ENCODE measurements at places on chromosomes 2 and 18.

GRCh38 chr2:239154971-239155805, 245.6 kb downstream of the HDAC4 start:
- peak; percentile 72 for DNase-seq

DNA sequence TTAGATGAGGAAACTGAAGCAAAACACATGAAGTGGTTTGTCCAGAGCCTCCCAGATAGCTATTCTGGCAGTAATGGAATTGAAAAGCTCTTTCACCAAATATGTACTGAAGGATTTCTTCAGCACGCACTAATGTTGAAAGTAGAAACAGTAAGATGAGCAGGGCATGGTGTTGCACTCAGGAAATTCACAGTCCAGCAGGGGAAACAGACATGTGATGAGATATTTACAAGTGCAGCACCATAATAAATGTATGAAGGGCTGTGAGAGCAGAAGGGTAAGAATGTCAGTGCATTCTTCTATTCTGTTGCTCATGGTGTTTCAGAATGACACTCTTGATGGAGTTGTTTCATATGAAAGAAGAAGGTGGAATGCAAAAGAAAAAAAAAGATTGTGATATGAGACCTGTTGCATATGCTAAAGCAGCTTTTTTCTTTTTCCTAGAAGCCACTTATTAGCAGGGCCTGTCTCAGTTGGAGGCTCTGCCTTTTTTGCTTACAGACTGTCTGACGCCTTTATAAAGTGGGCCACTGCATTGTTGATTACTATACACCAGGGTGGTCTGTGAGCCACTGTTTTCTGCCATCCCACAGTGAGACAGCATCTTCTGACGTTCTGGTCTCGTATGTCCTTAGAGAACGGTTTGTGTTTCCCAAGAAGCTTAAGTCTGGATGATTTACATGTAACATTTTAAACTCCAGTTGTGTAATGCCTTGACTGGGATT, 516.9 kb downstream of the ARHGAP15 start:
- DNase-seq, result no peak

DNA sequence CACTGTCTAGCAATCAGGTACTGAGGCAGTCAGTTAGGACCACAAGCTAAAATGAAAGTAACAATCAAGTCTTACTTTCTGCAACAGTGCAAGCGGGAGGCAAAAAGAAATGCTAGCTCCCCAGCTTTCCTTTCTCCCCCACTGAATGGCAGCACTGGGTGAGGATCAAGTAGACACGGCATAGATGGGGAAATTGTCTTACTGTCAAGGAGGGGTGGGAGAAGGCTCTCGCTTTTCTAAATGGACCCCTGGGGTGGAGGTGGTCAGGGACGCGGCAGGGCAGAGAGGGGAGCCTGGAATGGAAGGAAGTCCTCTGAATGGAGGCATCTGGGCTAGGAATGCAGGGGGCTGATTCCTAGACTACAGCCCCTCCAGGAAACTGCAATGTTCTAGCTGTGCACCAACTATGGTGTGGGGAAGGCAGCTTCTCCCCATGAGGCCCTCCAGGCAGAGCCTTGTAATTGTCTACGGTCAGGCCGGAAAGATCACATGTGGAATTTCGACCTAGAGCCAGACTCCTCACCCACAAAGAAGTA, 24.3 kb downstream of the METTL8 start:
- no peak for DNase-seq

DNA sequence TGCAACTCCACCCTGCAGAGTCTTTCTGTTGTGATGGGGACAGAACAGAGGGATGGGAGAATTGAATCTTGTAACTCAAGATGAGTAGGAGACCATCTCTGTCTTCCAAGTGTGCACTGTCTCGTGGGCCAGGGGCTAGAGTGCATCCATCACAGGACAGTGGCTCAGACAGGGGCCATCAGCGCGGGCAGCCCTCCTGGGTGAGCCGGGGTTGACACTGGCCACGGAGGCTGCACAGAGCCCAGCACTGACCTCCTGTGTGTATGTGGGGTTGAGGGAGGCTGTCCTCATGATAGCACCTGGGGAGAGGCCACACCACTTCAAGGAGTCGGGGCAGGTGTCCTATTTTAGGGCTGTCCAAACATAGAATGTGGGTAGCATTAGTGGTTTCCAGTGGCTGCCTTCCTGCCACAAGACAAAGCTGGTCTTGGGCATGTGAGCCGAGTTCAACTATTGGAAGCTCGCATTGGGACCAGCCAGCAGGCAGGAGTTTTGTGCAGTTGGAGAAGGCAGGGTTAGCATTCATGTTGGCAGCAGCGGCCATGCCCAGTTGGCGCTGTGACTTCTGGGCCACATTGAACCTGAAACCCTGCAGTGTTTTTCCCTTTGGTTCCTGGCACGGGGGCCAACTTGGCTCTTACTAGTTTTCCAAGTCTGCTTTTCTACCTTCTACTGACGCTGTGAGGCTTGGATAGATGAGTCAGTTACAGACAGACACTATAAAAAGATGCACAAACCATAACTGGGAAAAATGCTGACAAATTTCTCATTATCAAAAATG, 45.3 kb downstream of the ACOXL start:
- no peak for DNase-seq

GRCh38 chr2:109715313-109715805, 78.7 kb upstream of the RGPD5 start:
- DNase-seq, result no peak

- DNase-seq, result no peak
These were observed 975.1 kb downstream of the BCL11A start for GRCh38 chr2:59578349-59578748.

- DNase-seq, result no peak
These were observed 731.3 kb upstream of the SLC39A10 start for GRCh38 chr2:194925742-194926141.

DNA sequence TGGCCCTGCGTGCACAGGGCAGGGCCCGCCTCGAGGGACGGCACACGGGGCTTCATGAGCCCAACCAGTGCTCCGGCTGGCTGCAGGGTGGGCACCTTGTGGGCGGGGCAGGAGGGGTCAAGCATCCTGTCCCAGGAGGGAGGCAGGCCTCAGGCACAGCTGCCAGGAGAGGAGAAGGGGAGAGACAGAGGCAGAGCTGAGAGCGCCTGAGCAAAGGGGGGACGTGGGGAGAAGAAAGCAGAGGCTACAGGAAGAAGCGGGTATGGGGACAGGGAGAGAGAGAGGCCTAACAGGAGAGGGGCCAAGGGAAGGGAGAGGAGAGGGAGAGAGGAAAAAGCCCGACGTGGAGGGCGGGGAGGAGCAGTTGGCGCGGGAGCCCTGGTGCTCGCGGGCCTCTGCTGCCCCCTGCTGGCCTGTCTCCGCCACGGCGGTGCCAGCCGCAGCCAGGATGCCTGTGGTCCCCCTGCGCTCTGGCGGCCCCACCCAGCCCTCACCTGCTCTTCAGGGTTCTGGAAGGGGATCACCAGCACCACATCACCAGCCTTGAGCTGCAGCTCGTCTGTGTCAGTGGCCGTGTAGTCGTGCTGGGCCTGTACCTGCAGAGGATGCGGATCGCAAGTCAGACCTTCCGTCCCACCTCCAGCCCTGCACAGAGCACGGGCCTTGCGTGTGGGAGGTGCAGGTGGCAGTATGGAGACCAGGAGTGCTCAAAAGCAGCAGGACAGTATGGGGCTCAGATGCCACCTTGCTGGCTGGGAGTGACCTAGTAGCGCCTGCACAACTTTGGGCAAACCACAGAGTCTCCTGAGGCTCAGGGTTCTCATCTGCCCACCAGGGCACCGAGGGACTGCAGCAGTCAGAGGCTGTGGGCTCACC, 56.8 kb downstream of the BIN1 start:
- DNase-seq, result no peak

DNA sequence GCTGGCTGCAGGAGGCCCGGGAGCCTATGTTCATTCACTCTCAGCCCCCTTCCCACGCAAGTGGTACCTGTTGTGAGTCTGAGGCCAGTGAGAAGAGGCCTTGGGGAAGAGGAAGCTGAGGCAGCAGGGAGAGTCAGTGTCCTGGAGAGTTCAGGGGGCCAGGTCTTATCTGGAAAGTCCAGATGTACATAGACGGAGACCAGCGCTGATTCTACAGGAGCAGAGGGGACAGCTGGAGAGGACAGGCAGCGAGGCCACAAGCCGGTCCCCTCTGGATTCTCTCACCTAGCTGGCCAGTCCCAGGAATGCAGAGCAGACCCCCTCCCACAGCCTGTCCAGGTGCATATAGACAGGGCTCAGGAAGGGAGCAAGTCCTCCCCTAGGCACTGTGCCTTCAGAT, 29.1 kb upstream of the SELENOI start:
- no peak for DNase-seq

GRCh38 chr18:37612524-37613252, 47.1 kb upstream of the CELF4 start:
- no peak for DNase-seq

DNA sequence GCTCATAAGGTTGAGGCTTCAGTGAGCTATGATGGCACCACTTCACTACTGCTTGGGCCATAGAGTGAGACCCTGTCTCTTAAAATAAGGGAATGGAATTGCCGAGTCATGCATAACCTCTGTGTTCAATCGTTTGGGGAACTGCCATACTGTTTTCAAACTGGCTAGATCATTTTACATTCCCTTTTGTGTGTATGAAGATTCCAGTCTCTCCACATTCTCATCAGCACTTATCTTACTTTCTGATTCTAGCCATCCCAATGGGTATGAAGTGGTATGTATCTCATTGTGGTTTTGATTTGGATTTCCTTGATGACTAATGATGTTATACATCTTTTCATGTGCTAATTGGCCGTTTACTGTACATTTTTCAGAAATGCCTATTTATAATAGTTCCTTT, 23.7 kb downstream of the MARCHF7 start:
- no peak for DNase-seq

DNA sequence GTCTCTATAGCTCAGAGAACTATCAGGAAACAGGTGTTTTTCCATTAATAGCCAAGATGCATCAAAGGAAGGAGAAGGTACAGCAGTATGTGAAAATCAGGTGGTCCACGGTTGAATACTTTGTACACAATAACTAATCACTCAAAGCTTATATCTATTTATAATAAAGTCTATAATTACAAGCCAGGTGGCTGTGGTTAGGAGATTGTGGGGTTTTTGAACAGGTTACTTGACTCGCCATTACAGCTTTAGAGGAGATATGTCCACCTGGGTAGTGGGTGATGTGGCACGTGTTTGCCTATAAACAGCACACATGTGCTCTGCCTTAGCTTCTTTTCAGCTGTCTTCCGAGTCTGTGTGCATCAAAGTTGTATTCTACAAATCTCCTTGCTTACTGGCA, 892.2 kb upstream of the ZEB2 start:
- no peak for DNase-seq

DNA sequence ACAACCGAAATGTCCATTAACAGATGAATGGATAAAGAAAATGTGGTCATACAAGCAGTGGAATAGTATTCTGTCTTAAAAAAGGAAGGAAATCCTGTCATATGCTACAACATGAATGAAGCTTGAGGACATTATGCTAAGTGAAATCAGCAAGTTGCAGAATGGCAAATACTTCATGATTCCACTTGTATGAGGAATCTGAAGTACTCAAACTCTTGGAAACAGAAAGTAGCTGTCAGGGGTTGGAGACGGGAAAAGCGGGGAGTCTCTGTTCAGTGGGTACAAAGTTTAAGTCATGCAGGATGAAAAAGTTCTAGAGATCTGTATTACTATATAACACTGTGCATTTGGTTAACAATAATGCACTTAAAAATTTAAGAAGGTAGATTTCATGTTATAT, 209.0 kb upstream of the SIX2 start:
- DNase-seq, result no peak

GRCh38 chr2:176443946-176444345, 174.7 kb downstream of the MTX2 start:
- no peak for DNase-seq

GRCh38 chr2:111134055-111134454, 13.3 kb downstream of the BCL2L11 start:
- DNase-seq, result no peak

- no peak for DNase-seq
These were observed 8.8 kb upstream of the EXOC6B start for GRCh38 chr2:72834596-72834995.

- no peak for DNase-seq
These were observed 22.3 kb downstream of the IL1B start for GRCh38 chr2:112814278-112814677.

- DNase-seq, result no peak
These were observed 38.0 kb downstream of the LINC00305 start for GRCh38 chr18:64110692-64111480.

DNA sequence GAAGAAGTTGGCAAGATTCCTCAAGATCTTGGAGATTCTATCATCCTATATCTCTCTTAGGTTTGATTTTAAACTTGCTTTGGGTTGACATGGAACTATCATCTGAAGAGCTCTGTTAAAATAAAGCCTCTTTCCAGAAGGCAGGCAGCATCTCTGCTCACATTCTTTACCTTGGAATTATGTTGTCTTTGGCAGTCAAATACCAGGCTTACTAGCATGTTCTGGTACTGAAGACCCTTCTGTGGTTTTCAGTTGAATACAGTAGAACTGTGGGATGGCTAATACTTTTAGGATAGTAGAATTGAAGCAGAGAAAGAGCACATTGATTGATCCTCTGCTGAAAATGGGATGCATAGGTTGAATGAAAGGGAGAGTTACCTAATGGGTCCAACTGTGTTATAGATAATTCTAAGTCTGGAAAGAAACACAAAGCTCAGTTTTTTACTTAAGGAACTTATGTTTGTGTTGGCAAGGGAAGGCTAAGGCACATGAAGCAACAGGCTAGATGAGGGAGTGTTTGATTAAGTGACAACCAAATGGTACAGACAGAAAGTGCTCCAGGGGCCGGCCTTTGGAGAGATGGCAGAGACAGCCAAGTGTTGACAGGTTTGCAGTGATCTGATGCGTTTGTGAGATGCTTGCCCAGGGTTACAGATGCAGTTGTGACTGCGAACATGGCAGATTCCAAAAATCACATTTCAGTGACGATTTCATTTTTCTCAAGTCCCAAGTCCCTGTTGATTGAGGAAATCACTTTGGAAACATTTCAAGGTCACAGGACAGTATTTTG, 397.9 kb downstream of the MEIS1 start:
- no peak for DNase-seq

Data from hypothalamus (tissue), 51 donors.